ENCODE measurements at places on chromosomes 7 and 10.

DNA sequence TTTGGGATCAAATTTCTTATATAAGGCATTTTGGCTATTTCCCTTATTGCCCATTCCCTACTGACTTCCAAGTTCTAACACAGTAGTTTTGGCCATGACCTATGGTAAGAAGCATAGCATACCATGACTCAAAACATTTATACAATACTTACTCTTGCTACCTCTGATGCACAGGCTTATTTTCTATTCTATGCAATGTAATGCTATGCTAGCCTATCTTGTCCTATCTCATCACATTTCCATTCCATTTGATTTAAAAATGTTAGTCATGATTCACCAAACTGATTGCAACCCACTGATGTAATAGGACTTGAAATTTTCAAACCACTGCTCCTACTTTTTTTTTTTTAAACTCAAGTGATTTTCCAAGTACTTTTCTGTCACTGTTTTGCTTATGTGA is 658.5 kb downstream of the TYW1 start:
- DNase-seq: no peak

DNA sequence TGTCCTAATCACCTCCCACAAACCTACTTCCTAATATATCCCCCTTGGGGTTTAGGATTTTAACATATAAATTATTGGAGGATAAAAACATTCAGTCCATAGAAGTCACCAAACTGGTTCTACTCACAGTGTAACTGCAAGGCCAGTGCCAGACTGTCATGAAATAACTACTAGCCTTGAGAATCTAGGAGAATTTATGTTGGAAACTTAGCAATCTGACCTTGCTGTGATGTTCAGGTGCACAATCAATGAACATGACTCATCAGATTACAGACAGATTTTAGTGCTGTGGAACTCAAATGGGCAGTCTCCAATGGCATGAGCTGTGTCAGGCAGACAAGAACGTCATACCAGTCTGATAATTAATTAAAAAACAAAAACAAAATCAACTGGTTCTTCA is 571.4 kb upstream of the IGFBP3 start:
- no peak for DNase-seq

DNA sequence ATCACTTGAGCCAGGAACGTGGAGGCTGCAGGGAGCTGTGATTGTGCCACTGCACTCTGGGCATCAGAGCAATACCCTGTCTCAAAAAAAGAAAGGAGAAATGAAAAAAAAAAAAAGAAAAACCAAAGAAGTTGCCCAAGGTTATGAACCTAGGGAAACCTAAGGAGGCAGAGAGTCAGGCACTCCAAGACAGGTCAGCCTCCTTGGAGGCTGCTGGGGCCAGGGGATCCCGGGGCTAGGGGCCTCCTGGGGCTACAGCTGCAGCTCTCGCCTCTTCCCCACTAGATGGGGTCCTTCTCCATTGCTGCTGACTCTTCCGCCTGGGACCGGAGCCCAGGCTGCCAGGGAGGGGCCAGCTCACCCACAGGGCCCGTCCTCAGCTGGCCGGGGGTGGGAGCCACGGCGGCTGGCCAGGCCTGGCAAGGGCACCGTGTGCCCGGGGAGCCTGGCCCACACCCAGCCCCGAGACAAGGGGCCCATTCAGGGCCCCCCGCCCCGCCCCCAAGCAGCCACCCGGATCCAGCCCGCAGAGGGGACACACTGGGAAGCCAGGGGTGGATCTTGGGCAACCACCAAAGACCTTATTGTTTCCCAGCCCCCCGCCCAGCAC is 1.7 kb upstream of the SPACDR start:
- no peak for DNase-seq

DNA sequence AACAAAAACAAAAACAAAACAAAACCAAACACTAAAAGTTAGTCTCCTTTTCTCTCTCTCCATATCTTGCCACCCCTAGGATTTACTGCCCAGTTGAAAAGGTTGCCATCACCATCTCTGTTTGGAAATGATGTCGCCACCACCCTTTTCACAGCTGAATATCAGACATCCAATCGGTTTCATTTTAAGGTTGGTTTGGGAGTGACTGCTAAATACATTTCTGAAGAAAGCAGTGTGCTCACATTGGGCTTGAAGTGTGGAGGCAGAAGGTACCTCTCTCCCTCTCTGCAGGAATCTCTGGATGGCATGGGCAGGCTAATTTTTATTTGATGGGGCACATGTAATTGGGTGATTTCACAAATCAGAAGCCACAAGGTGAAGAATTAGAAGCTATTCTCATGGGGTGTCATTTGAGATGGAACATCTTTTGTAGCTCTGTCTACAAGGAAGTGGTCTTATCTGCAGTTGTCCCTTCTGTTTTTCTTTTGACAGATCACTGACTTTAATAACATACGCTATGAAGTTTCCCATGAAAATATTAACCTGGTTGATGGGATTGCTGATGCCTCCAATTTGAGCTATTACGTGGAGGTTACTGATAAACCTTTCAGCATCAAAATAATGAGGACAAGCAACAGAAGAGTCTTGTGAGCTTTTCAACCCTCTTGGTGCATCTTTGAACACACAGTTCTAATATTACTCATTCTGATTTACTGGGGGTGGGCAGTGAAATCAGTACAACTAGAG is 20.1 kb downstream of the MGAM2 start:
- DNase-seq: no peak

- DNase-seq: no peak
These were observed 109.5 kb downstream of the ADRA2A start for GRCh38 chr10:111186358-111186757.

GRCh38 chr10:122812751-122813150 is 32.9 kb downstream of the CUZD1 start:
- DNase-seq: no peak

GRCh38 chr7:5430612-5430947 is 6.9 kb upstream of the TNRC18 start:
- no peak for DNase-seq

GRCh38 chr10:48659790-48660189 is 24.9 kb upstream of the WDFY4 start:
- no peak for DNase-seq

GRCh38 chr10:71783917-71784678 is 10.8 kb upstream of the VSIR start:
- DNase-seq: no peak

Measured in cerebellar nuclear complex (tissue), 1 donor.